Nephron progenitor cell (in vitro differentiated cells): ENCODE measurements at places on chromosomes 1 and 21.

DNA sequence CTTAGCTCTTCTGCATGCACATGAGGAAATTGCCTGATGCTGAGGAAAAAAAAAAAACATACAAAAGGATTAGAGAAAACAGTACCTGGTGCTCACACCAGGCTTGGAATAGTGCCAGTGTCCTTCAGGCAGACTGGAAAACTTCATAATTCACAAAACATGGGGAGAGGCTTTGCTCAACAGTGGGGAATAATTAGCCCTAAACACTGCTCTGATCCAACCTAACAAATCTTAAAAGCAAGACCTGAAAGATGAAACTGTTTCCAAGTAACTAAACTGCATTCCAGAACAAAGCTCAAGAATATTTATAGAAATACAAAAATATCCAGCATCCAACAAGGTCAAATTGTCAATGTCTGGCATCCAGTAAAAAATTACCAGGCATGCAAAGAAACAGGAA is 124.8 kb downstream of the AK5 start:
- DNase-seq: no peak

DNA sequence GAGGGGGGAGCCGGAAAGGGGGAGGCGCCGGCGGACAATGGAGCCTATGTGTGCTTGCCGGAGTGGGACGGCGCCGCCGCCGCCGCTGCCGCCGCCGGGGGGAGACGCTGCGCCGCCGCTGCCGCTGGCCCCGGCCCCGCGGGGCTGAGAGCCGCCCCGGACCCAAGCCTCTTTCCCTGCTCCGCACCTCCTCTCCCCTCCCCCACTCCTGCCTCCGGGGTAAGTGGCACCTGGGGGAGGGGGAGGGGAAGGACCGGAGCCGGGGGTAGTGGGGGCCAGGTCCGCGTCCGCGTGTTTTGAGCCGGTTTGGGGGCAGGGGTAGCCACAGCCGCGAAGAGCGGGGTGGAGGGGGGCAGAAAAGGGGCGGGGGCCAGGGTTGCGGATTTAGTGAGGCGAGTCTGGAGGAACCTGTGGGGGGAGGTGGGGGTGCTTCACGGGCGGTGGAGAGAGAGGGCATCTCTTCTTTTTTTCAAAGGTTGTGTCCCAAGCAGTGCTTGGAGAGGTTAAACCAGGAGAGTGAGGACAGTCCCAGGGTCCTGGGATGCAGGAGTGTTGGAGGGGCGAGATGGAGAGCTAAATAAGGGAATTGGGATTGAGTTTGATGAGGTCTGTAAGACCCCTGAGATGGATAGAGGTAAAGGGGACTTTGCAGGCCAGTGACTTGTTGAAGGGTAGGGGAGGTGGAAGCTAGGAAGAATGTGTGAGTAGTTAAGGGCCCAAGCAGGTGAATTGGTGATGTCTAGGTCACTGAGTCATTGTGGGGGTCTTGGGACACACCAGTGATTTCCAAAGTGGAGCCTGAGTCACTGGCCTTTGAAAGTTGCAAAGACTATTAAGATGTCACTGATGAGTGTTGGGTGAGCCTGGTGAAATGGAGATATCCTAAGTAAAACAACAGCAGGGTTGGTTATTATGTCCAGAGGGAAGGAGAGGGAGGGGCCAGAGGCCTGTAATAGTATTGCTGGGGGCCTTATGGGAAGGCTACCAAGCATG is 59.1 kb downstream of the BCL9 start:
- no peak for DNase-seq

DNA sequence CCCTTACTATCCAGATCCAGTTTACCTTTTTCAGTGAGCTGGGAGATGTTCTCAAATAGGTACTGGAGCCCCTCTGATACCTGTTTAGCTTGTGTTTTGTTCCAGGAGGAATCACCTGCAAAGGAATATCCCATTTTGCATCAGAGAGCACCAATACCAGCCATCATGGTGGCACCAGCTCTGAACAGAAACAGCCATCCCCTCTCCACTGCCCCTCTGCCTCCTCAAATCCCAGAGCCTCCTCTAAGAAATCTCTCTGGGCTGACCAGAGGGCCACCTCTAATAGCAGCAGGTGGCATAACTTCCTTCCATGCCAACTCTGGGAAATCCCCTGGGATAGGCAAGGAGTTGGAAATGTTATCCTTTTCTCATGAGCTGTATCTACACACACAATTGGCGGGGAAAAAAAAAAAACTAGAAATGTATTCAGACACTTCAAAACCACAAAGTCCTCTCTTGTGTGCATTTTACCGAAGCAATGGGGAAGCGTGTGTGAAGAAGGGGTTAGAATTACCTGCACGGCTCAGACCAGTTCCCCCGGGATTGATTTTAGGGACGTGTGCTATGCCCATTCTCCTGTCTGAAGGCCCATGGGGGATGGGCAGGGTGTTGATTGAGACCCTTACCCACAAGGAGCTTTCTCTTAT is 2.4 kb downstream of the PGLYRP4 start:
- DNase-seq: no peak

- no peak for DNase-seq
Measured at GRCh38 chr1:234737967-234738314, 128.0 kb upstream of the IRF2BP2 start.

- DNase-seq: no peak
Measured at GRCh38 chr1:2948751-2949680, 72.3 kb upstream of the ACTRT2 start.

- DNase-seq: no peak
Measured at GRCh38 chr1:236124965-236125364, 17.4 kb upstream of the GPR137B start.

GRCh38 chr1:914131-914890 is 9.4 kb upstream of the SAMD11 start:
- DNase-seq: no peak

- DNase-seq: no peak
Measured at GRCh38 chr1:30108186-30108585, 615.2 kb downstream of the MATN1 start.

GRCh38 chr1:54230507-54231339 is 30.8 kb downstream of the MRPL37 start:
- no peak for DNase-seq

- no peak for DNase-seq
Measured at GRCh38 chr1:50665413-50665812, 242.2 kb upstream of the DMRTA2 start.
